Ureter (tissue), 1 donor: ENCODE measurements at places on chromosomes 1 and 21.

GRCh38 chr1:47621977-47622376 lies 184.1 kb downstream of the FOXD2 start:
- DNase-seq, result no peak

DNA sequence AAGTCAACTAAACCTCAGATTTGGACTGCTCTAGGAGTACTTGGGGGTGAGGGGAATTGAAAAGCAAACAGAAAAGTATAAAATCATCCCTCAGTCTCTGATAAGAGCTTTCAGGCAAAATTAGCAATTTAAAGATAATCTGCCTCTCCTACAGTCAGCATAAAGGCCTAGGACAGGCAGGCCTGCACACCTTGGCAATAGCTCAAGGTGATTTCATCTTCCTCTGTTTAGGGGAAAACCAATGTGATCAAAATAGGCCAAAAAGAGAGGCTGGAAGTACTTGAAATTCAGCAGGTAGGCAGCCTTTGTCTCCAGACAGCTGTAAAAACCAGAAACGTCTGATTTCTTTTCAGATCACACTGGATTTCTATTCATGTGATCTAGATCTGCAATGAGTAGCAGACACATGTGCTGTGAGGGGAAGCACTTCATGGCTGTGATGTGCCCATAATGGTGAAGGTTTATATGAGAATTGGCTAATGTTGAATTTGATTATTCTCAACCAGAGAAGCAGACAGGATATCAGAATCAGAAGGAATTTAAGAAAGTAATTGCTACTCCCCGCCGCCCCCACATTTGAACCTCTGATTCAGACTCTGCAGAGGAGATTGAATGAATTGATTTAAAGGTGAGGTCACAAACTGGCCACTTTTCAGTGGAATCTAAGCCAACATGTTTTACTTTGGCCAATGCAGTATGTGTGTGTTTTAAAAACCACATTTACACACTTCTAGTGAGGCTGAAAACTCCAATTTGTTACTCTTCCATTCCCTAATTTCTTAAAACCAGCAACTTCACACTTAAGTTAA lies 45.8 kb upstream of the DNASE2B start:
- no peak for DNase-seq

DNA sequence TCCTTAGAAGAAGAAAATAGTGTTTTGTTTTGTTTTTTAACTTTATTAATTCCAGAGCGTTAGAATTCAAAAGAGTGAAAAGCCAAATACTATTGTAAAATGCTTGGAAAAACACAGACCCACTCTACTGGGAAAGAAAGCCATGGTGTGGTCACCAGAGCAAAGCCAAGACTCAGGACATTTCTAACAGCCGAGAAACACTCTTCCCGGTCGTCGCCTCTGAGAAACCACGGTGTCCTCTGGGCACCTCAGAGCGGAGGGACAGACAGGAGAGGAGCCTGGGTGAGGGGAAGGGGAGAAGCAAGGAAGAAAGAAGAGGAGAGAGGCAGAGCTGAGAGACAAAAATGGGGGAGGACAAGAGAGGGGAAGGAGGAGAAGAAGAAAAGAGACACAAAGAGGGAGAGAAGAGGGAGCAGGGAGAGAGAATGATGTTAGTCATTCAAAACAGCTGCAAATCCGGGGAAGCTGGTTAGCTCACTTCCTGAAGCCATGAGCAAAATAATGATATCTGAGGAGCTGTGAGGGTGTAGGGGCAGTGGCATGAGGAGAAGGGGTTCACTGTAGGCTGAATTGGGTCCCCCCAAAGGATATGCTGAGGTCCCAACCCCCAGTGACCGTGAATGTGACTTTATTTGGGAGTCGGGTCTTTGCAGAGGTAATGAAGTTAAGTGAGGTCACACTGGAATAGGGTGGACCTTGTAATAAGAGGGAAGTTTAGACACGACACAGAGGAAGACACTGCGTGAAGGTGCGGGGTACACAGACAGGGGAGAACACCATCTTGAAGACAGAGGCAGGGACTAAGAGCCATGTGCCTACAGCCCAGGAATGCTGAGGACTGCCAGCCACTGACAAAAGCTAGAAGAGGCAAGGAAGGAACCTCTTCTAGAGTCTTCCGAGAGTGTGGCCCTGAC lies 58.2 kb upstream of the DMRTB1 start:
- no peak for DNase-seq

DNA sequence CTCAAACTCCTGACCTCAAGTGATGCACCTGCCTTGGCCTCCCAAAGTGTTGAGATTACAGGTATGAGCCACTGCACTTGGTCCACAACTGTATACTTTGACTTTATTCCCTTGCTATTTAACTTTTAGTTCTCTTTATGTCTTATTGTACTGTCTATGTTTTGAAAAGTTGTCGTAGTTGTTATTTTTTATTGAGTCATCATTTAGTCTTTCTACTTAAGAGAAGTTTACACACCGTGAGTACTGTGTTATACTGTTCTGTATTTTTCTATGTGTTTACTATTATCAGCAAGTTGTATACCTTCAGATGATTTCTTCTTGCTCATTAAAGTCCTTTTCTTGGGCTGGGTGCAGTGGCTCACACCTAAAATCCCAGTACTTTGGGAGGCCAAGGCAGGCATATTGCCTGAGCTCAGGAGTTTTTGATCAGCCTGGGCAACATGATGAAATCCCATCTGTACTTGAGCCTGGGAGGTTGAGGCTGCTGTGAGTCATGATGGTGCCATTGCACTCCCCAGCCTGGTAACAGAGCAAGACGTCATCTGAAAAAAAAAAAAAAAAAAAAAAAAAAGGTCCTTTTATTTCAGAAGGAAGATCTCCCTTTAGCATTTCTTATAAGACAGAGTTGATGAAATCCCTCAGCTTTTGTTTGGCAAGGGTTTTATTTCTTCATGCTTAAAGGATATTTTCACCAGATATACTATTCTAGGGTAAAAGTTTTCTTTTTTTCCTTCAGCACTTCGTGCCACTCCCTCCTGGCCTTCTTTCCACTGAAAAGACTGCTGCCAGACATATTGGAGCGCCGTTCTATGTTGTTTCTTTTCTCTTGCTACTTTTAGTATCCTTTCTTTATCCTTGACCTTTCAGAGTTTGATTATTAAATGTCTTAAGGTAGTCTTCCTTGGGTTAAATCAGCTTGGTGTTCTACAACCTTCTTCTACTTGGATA lies 47.6 kb downstream of the TNFSF18 start:
- DNase-seq, result no peak

GRCh38 chr21:38556390-38556789 lies 58.1 kb upstream of the ERG start:
- no peak for DNase-seq

- no peak for DNase-seq
Measured at GRCh38 chr1:117026361-117026760, 24.8 kb downstream of the CD101 start.

DNA sequence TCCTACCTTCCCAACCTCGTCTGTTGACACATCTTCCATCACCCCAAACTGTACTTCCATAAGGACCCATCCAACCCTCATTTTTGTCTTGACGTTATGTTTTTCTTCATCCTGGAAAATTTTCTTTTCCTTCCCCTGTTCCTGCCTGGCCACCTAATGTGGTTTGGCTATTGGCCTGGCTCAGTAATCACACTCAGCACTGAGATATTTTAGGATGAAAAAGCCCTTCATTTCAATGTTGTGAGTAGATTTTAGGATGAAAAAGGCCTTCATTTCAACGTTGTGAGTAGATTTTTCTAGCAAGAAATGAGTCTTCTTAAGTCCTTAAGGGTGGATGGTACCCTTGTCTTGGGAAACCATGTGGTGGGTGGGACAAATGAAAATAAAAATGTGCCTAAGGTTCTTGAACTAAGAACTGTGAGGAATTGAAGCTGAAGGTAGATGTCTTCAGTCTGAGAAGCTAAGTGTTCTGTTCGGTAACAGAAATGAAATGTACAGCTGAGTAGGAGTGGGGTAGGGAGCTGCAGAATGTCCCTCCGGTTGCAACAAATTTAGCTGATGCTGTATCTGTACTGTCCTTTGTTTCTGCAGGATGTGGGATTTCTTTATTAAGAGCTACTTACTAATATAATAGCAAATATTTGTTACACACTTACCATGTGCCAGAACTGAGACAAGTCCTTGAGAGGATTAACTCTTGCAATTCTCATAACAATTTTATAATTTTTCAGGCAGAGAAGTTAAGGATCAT lies 36.1 kb downstream of the DNTTIP2 start:
- DNase-seq, result no peak

GRCh38 chr1:91273875-91274274 lies 130.8 kb downstream of the HFM1 start:
- no peak for DNase-seq

GRCh38 chr1:45686015-45686287 lies 382 bp downstream of the GPBP1L1 start:
- DNase-seq, result peak; percentile 76

- no peak for DNase-seq
Measured at GRCh38 chr1:32309960-32310359, 18.1 kb downstream of the HDAC1 start.

- no peak for DNase-seq
Measured at GRCh38 chr1:21594935-21595897, 73.9 kb downstream of the RAP1GAP start.

DNA sequence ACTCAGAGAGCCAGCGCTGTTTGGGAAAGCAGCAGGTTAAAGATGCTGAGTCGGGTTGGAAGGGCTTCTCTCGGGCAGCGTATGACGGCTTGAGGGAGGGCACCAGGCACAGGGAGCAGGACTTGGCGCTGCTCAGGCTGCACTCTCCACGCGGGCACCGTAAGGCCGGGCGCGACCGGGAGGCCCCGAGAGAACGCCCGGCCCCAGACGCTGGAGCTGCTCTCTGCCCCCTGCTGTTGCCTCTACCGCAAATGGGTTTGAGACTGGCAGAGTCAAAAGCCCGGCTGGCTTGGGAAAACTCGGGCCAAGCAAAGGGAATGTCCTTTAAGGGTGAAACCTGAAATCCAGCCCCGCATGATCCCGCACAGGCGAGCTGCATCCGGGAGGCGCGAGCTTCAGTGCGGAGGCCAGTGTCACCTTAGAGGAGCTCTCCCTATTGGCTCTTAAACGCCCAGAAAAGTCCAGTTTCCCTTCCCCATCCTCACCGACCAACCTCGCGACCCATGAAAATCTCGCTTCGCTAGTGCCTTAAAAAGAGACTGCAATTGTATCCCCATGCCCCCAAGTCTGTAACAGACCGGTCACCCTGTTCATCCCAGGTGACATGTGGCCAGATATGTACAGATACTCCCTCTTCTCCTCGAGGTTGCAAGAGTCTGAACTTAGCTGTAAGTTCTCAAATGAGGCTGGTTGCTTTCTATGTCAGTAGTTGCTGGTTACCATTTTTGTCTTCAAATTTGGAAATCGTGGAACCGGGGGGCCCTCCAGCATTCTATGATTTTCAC lies 1.1 kb downstream of the PRRX1 start:
- DNase-seq, result peak; percentile 52

DNA sequence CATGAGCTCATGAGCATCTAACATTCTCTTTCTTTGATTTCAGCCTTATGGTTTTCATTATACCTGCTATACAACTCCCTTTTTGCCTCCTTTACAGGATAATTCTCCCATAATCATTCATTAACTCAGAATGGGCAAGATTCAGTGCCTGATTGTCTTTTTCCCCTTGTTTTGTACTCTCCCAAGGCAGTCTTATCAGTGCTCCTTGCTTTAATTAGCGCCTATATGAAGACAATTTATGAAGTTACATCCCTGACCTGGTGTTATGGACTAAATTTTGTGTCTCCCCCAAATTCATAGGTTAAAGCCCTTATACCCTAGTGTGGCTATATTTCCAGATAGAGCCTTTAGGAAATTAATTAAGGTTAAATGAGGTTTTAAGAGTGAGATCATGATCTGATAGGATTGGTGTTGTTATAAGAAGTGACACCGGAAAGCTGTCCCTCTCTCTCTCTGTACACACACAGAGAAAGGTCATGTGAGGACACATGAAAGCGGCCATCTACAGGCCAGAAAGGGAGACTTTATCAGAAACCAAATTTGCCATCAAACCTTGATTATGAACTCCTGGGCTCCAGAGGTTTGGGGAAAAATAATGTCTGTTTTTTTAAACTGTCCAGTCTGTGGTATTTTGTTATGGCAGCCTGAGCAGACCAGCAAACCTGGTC lies 185.8 kb upstream of the CHODL start:
- no peak for DNase-seq

DNA sequence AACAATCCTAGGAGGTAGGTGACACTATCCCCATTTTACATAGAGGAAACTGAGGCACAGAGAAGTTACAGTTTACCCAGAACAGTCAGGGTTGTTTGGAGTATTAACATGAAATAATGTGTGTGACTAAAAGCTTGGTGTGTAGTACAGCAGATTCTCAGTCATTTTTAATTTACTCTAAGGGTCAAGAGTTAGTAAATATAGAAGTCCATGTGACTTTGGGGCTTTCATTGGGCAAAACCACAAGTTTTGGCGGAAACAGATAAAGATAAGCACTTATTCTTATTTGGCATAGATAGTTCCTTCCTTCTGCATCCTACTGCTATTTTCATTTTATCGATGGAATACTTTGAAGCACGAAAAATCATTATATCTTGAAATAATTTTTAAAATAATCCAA lies 128.5 kb downstream of the DNM3 start:
- DNase-seq, result no peak

GRCh38 chr1:116574581-116575291 lies 3.9 kb upstream of the CD58 start:
- DNase-seq, result peak; percentile 61

- DNase-seq, result no peak
Measured at GRCh38 chr1:159040206-159040605, 30.5 kb downstream of the IFI16 start.

DNA sequence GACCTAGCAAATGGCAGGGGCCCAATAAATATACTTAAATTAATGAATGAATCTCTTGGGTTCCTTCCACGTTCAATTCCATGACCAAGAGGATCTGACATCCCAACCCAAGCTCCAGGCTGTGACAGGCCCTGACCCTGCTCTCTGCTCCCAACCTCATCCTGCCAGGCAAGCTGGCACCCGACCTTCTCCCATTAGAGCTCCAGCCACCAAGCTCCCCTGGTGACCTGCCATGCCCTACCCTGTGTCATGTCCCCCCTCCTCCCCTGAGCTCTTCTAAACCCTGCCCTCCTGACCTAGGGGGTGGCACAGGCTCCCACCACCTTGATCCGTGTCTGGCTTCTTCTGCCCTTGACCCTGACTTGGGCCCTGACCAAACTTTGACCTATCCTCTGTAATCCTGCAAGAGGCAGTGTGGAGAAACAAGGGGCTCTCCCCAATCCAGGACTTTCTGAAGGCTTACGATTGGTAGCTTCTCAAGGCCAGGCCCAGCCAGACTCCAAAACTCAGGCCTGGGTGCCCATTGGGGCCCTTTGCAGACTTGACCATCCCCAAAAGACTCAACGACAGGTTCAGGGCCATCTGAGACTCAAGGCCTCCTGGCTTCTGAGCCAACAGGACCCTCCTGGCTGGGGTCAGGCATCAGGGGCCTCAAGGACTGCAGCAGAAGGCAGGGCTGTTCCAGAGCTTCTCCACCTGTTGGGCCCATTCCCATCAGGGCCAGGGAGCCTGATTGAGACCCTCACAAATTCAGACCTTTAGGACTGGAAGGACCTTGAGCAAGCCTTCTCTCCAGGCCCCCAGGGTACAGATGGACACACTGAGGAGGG lies 249.0 kb downstream of the PTPRU start:
- DNase-seq, result peak; percentile 37

DNA sequence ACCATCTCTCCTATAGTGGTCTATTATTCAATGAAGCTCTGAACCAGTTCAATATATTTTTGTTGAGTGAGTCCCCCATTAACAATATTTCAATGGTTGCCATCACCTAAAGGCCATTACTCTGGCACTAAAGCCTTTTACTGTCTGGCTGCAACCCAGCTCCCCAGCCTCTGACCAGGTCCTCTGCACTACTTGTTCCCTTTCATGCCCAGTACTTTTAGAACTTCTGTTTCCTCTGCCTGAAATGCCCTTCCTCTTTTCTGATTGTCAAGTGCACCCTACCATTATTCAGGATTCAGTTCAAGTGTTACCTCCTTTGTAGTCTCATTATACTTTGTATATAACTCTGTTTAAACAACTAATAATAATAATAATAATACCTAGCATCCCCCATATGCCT lies 30.4 kb upstream of the ZFYVE9 start:
- DNase-seq, result no peak
